Cortex of kidney (tissue), 1 donor: ENCODE measurements at places on chromosomes 16 and 17.

GRCh38 chr16:75482434-75483205 is 12.6 kb downstream of the CHST6 start:
- no peak for DNase-seq

GRCh38 chr17:30274887-30275286 is 16.9 kb downstream of the BLMH start:
- no peak for DNase-seq

- no peak for DNase-seq
Measured at GRCh38 chr16:84212631-84213030, 21.7 kb downstream of the ADAD2 start.

DNA sequence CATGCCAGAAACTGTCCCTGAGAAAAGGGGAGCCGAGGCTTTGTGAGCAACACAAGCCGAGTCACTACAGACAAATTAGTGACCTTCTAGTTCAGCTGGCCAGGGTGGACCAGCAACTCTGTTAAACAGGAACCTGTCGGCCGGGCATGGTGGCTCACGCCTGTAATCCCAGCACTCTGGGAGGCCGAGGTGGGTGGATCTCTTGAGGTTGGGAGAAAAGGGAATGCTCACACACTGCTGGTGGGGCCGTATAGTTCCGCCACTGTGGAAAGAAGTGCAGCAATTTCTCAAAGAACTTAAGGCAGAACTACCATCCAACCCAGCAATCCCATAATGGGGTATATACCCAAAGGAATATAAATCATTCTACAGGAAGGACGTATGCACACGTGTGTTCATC is 67.8 kb downstream of the C16orf95 start:
- DNase-seq: no peak

- DNase-seq: no peak
Measured at GRCh38 chr16:18782697-18783429, 7.3 kb downstream of the RPS15A start.

GRCh38 chr17:69677130-69677529 is 262.6 kb downstream of the MAP2K6 start:
- no peak for DNase-seq

DNA sequence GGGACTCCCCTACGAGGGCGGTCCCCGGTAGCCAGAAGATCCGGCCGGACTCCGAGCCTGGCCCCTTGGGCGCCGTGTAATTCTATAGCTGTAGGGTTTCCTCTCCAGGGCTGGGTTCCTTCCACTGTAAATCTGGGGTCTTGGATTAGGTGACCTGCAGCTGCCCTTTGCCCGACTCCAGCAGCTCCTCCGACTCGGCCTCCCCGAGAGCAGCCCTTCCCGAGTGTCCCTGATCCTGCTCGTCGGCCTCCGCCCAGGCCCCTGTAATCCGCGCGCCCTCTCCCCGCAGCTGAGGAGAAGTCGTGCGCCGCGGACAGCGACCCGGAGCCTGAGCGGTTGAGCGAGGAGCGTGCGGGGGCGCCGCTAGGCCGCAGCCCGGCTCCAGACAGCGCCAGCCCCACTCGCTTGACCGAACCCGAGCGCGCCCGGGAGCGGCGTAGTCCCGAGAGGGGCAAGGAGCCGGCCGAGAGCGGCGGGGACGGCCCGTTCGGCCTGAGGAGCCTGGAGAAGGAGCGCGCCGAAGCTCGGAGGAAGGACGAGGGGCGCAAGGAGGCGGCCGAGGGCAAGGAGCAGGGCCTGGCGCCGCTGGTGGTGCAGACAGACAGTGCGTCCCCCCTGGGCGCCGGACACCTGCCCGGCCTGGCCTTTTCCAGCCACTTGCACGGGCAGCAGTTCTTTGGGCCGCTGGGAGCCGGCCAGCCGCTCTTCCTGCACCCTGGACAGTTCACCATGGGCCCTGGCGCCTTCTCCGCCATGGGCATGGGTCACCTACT is 5.5 kb downstream of the TBX2 start:
- no peak for DNase-seq

DNA sequence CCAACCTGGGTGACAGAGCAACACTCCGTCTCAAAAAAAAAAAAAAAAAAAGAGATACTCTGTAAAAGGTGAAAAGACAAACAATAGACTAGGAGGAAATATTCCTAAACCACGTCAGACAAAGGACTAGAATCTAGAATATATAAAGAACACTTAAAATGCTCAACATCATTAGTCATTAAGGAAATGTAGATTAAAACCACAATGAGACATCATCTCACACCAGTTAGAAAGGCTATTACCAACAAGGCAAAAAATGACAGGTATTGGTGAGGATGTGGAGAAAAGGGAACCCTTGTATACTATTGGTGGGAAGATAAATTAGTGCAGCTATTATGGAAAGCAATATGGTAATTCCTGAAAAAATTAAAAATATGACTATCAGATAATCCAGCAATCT is 903.1 kb upstream of the SOX9 start:
- no peak for DNase-seq

DNA sequence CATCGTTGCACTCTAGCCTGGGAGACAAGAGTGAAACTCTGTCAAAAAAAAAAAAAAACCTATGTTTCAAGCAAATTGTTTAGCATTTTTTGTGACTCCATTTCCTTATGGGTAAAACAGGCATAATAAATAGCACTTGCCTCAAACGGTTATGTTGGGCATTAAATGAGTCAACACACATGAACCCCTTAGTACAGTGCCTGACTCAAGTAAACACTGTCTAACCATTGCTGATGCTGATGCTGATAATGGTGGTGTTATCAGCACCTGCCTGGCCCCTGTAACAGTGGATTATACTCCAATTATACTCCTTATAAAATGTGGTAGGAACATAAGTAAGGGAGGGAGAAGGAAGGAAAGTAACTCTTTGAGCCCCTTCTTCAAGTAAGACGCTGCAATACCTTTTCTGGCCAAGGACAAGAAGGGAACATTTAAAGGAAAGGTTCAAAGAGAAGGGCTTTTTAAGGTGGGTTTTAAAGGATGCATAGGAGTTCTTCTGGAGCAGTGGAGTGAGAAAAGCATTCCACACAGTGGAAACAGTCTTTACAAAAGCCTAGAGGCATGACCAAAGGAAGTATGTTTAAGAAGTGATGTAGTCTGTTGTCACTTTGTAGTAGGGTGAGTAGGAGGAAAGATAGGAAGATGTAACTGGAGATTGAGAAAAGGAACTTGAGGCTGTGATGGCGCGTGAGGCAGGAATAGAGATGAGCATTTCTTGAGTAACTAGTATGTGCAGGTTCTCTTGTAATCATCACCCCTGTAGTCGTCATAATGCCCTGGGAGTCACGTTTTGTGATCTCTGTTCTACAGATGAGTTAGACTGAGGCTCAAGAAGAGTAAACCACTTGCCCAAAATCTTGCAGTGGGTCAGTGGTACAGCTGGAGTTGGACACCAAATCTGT is 4.3 kb downstream of the SCNN1B start:
- no peak for DNase-seq

- DNase-seq: no peak
Measured at GRCh38 chr17:67160791-67161190, 84.2 kb downstream of the HELZ start.

- no peak for DNase-seq
Measured at GRCh38 chr16:58923094-58923493, 189.0 kb upstream of the GOT2 start.

DNA sequence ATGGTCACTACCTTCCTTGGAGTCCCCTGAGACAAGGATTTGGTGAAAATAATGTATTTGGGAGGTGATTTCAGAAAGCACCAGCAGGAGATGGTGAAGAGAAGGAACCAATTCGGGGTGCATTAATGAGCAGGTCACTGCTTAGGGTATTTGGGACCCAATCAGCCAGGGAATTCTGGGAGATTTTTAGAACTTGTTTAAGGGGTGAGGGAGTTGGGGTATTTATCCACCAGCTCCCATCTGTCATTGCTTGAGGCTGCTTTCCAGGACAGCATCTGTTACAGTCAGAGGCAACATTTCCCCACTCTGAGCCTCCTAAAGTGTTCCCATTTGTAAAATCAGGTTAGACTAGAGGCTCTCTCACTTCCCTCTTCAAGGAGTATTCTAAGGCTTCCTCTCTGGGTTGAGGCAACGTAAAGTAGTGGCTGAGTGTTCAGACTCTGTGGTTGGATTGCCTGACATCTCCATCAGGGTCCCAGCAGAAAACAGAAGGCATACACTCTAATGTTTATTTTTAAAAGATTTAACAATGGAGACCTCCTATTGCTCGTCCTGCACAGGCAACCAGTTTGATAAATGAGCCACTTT is 60.9 kb downstream of the CLEC19A start:
- no peak for DNase-seq

DNA sequence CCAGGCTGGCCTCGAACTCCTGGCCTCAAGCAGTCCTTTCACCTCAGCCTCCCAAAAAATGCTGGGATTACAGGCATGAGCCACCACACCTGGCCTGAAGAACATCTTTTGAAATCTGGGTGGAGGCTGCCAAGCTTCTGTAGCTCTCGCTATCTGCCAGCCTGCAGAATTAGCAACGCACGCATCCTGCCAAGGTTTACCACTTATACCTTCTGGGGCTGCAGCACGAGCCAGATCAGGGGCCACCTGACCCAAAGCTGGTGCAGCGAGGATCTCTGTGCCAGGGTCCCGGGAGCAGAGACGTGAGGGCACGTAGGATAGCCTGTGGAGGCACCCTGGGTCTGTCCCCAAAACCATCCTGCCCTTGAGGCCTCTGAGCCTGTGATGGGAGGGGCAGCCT is 22.2 kb downstream of the SLC38A8 start:
- no peak for DNase-seq
